ENCODE measurements at places on chromosomes 7 and 10.

- no peak for DNase-seq
Measured at GRCh38 chr10:122186816-122187810, 84.0 kb upstream of the BTBD16 start.

- DNase-seq = no peak
Measured at GRCh38 chr10:91880310-91880709, 29.0 kb downstream of the FGFBP3 start.

DNA sequence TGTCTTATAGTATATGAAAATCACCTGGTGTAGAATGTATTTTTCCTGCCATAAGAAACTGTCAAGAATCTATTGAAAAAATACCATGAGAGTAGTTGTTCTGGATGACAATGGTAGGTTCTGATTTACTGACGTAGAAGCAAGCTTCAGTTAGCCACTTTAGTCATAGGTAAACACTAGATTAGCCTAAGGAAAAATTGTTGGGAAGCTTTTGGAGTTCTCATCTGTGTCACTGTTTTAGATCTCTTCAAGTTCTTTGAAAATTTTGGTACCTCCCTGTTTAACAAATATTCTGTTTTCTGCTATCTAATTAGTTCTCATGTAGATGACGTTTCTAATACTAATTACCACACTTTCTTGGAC is 131.8 kb downstream of the ADK start:
- DNase-seq = peak; percentile 62

DNA sequence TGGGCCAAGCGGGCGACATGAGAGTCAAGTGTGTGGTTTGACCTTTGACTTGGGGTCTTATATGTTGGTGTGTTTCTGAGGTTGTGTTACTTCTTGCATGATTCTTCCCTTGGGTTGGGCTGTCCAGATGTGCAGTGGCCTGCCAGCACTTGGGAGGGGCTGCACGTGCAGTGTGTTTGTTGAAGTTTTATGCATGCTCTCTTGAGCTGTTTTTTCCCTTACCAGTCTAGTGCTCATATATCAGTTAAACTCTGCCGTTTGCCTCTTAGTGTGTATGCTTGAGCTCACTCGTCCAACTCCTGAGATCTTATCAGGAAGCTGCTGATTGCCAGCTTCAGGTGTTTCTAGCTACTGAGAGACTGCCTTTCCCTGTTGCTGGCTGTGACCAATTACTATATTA is 23.1 kb downstream of the SP4 start:
- no peak for DNase-seq

DNA sequence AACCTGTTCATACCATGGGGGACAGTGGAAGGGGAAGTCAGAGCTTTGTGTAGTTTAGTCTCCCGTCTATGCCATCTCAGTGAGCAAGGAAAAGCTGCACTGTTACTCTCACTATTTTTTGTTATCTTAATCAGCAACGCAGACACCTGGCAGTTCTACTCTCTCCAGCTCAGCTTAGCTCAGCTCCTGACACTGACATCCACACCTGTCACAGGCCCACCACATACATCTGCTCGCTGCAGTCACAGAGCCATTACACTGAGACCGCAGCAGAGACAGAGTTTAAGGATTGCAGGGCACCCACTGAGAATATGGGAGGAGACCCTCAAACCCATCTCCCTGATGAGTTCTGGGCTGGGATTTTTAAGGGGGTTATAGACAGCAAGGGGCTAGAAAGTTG is 257.3 kb upstream of the AKR1E2 start:
- DNase-seq = no peak

GRCh38 chr10:103413564-103413963 is 17.1 kb downstream of the PDCD11 start:
- DNase-seq = no peak

DNA sequence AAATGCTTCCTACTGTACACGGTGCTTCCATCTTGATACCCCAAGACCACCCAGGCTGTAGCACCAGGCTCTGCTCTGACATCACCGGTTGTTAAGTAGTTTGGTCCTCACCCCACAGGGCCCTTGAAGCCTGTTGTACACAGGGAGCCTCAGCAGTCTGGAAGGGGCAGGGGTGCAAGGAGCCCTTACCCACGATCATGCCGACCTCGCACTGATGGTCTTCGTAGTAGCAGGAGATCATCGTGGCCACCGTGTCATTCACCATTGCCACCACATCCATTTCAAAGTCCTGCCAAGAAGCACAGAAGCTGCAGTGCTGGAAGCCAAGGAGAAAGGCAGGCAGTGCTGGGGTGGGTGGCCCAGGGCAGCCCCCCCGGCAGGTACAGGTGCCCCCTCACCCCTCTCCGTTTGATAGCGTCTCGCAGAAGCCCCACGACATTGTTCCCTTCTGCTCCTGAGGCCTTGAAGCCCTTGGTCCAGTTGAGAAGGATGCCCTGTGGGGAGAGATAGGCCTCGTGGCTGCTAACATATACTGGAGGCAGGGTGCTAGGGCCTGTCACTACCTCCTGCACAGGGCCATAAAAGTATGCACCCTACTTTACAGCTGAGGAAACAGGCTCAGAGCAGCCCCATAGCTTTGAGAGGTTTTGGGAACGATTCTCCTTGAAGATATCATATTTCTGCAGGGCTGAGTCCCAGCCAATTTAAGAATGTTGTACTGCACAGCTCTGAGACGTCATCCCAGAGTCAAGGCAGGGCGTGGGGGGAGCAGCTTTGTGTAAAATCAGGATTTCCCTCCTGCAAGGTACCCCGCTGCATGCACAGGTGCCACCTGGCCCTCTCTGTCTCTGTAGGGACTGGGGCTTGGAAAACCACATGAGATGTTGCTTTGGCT is 8.7 kb upstream of the MYL7 start:
- peak; percentile 33 for DNase-seq

DNA sequence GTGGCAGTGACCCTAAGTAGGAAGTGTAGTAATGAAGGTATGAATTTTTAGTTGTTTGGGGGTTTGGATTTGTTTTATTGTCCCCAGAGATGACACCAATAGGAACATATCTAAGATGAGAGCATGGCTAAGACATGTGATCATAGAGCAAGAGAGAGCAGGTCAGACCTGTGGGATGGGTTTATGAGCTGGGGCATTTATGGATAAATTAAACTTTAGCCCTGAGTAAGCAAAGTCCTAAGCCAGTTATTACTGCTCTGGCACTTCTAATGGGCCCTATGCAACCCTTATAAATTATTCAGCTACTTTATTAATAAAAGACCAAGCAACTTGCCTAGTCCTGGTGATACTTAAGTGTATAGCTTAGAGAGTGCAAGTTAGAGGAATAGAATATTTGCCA is 85.1 kb downstream of the LRRC4 start:
- no peak for DNase-seq

DNA sequence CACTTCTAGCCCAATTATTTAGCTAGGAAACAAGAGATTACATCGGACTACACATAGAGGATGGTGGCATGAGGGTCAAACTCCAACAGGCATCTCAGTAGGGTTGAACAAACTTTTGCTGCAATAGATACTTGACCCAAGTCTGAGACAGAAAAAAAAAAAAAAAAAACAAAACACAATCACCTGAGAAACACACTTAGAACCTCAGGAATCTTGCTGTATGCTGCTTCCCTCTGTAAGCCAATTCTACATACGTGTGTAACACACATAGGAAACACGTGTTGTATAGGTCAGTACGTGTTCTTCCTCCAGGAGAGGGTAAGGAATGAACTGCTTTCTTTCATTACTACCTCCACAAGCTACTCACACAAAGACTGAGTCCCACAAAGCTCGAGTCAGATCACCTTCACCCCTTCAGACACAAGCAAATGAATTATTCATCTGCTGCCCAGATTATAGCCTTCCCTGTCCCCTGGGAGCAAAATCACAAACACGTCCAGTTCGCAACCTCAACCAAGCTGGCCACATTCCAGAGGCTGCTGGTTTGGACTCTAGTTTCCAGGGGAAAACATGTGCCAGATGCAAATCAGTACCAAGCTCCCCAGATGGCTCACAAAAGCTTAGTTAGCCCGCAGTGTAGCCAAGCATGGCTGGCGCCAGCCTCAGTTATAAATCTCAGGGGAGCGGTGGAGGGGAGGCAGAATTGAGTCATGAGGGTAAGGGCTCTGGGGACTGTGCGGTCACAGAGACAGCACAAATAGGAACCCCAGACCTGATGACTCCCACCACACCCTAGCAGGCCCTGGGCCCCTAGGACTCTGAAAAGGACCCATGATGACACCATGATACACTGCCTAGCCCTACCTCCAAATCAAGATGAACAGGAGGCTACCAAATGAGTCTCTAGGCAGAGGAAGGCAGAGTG is 15.1 kb downstream of the PSAP start:
- peak; percentile 98 for DNase-seq

- DNase-seq = no peak
Measured at GRCh38 chr7:114783508-114783907, 138.4 kb upstream of the MDFIC start.

GRCh38 chr10:4141471-4141870 is 356.5 kb upstream of the KLF6 start:
- peak; percentile 51 for DNase-seq

DNA sequence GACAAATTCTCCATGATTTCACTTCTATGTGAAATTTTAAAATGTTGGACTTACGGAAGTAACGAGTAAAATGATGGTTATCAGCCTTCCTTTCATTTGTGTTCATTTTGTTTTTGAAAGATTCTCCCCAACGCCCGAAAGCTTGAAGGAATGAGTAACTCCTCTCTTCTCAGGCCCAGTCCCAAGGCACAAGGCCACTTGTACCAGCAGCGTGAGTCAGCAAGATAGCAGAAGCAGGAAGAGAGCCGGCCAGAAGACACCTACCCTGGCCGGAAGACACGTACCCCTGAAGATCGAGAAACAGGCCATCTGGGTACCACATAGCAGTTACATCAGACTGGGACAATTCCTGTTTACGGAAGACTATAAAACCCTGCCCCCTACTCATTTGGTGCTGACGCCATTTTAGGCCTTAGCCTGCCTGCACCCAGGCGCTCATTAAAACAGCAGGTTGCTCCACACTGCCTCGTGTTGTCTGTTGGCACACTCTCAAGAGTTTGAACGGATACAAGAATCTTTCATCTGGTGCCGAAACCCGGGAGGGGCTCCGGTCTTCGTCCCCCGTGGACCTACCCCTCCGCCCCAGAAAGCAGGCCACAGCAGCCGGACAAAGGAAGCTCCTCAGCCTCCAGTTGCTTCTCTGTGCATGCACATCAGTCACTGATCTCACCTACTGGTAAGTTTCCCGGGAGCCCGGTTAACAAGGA is 60.4 kb downstream of the LRRC17 start:
- peak; percentile 80 for DNase-seq

GRCh38 chr10:29948881-29949355 is 110.5 kb downstream of the JCAD start:
- no peak for DNase-seq
